ENCODE measurements at places on chromosomes 5 and 9.

DNA sequence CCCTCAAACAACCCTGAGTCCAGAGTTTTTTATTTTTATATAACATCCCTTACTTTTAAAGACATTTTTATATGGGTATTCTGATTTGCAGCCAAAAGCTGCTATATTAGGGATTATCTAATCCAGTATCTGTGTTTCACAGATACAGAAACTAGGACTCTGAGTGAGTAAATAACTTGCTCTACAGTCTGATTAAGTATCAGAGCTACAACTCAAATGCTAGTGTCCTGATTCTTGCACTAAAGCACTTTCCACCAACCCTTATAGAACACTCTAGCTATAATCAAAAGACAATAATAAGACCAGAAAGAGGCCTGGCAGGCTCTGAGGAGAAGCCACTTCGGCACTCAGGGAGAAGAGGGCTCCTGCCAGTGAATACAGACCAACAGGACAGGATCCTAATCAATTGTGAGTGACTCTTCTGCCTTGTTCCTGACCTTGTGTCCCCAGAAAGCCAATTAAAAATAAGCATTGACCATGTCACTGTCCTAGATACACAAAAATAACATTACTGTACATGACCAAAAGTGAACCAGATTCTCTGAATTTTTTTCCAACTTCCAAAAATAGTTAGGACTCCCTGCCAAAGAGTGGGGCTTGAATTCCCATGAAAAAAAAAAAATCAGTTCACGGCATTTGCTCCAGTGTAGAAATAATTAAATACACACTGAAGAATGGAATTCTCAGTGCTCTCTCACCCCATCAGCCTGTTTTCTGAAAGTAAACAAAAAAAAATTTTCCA, 63.6 kb upstream of the MAP3K1 start:
- no peak for DNase-seq

GRCh38 chr5:17426104-17426749, 71.8 kb upstream of the TAF11L2 start:
- DNase-seq = no peak

DNA sequence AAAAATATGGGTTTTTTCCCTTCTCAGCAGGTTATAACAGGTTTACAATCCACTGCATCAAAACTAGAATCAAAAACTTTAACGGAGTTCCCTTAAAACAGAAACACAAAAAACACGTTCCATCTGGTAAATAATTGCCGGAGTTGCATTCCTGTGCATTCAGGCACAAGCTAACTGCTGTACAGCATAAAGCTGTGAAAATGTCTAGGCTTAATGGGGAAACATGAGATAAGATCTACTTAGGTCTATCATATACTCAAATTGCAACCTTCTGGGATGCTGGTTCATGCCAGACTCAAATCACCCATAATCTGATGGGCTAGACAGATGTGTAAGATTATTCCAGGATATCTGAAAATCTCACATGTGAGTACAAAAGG, 265.3 kb downstream of the DOCK8 start:
- no peak for DNase-seq

- no peak for DNase-seq
Observed at GRCh38 chr5:135425641-135426040, 21.5 kb downstream of the DCANP1 start.

DNA sequence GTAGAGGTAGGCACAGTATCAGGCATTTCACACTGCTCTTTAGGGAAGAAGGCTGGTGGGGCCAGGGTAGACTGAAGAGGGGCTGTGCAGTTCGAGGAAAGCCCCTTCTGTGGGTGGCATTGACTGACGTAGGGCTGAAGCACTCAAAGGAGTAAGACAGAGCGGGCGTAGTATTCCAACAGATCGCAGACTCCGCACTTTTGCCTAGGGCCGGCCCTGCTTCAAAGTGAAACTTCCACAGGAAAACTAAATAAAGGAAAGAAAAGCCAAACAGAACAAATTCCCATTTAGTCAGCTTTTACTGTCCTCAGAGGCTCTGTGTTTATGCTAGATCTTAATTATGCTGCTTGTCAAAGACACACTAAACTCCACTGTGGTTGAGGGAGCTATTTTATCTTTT, 493.0 kb upstream of the WWC1 start:
- no peak for DNase-seq

DNA sequence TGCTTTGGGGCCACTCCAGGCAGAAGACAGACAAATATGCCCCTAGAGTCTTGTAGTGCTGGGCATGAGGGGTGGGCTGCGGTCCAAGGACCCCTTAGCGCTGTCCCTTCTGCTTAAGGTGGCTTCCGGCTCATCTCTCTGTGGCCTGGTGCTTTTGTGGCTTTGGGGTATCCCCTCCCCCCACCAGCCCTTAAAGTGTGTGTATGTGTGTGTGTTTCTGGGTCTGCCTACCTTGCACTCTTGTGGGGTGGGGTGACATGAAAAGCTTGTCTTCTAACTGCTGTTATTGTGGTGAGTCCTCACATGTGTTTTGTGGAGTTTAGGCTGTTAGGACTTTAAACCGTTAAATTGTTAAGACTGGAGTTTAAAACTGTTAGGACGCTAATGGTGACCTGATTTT, 23.6 kb downstream of the MARCHF6 start:
- no peak for DNase-seq

GRCh38 chr5:173715607-173716006, 99.2 kb upstream of the BOD1 start:
- no peak for DNase-seq

- DNase-seq = no peak
Observed at GRCh38 chr9:129664746-129665388, 580 bp upstream of the PRRX2 start.

DNA sequence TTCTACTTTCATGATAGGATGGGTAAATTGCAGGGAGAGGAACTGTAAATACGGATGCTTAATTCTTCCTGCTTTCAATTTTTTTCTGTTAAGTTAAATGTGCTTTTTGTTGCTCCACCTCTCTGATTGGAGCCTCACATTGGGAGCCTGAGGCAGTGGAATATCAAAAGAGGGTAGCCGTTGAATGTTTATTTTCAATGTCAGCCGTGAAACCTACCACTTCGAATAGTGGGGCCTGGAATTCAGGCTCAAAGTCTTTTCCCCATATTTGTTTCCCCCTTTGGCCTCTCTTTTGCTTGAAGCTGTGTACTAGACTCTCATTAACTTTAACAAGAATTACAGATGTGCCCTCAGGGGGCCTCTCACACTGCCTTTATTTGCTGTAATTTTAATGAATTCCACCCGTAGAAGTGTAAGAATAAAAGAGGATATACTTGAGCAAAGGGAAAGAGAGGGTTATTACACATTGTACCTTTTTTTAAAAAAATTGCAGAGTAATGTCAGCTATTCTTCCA, 29.0 kb downstream of the PSAT1 start:
- DNase-seq = no peak

DNA sequence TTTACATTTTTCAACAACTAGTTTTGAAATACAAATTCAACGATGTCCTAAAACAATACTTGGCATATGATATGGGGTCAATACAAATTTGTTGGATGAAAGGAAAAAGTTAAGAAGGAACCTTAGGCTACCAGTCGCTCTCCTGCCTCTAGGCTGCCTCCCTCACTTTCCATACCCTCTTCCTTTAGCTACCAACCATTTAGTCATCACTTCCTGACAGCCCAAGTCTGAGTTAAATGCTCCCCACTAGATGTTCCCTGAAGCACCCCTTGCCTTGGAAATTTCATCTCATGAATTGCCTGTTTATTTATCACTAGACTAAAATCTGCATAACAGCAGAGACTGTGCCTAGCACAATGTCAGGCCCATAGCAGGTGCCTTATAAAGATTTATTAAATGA, 2.7 kb upstream of the LARS1 start:
- no peak for DNase-seq

DNA sequence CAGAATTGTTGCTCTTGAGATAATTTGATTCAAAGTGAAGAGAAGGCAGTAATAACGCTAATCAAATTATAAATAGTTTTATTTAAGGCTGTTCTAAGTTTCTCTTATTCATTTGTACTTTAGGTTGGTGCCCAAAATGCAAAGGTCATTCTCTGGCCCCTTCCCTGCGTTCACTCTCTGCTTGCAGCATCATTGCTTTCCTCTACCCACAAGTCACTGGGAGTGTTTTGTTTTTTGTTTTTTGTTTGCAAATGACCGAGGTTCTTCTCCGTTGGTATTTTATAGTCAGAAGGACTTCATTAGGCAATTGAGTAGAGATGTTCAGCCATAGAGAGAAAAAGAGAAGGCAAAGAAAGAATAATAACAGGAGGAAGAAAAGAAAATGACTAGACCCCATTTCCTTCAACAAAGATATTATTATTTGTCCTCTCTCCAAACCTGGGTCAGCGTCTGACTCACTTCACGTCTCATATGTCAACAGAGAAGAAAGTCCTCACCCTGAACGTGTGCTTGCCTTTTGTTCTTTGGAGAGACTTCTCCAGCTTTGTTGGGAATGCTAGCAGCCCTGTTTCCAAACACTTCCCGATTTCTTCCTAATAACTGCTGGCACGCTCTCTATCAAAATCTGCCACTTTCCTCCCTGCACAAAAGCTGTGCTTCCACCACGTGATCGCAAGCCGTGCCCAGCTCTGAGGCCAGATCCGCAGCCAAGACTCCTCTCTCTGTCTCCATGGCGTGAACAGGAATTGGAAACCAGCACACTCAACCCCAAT, 119.8 kb downstream of the EBF1 start:
- no peak for DNase-seq

GRCh38 chr5:58072300-58072965, 387.5 kb downstream of the PLK2 start:
- no peak for DNase-seq

GRCh38 chr5:38613992-38614836, 57.8 kb upstream of the LIFR start:
- DNase-seq = no peak

DNA sequence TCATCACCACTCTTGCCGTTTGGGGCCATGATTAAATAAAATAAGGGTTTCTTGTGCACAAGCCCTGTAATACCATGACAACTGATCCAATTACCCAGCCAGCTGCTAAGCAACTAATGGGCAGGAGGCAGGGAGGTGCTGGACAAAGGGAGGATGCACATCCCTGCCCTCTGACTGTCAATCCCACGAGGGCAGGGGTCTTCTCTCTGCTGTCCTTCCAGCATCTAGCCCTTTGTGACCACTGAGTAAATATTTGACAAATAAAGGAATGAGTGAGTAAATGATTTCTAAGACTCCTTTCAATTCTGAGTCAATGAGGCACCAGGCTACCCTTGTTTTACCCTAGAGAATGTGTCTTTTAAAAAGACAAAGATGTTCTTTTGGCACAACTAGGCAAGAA, 247.1 kb downstream of the SYK start:
- DNase-seq = no peak

GRCh38 chr5:151196556-151197290, 27.2 kb downstream of the CCDC69 start:
- no peak for DNase-seq

GRCh38 chr9:98326459-98327248, 71.2 kb upstream of the TBC1D2 start:
- no peak for DNase-seq

DNA sequence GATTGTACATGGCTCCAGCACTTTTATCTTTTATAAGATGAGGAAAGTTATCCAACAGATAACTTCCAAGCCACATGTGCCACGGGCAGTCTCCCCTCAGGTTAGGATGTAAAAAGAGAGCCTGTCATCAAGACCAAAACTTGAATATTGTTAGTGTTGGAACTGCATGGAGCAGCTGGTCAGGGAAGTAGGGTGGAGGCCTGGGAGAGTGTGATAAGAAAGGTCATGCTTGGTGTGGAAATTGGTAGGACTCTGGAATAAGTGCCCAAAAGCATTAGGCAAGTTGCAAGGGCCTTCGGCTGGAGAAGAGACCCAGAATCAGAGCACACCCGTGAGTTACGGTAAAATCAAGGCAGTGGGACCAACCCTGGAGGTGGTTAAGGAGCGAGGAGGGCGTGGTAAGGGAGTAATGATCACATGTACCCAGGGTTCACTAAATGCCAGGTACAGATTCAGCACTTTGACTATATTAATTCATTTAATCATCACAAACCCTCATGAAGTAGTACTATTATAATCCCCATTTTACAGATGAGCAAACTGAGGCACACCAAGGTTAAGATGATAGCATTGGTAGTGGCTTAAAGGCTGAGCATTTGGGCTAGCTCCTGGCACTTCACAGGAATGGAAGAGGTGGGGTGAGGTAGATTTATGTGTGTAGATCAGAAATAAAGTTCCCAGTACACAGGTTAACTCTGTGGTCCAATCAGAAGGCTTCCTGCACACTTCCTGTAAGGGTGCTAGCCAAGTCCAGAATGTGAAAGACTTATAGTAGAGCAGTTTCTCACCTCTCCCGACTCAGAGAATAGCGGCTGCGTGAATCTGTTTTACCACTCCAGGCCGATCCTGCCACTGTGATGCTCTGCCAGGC, 96.5 kb upstream of the ZNF608 start:
- no peak for DNase-seq

GRCh38 chr9:136882109-136882946, 4.0 kb upstream of the TRAF2 start:
- DNase-seq = peak; percentile 73

DNA sequence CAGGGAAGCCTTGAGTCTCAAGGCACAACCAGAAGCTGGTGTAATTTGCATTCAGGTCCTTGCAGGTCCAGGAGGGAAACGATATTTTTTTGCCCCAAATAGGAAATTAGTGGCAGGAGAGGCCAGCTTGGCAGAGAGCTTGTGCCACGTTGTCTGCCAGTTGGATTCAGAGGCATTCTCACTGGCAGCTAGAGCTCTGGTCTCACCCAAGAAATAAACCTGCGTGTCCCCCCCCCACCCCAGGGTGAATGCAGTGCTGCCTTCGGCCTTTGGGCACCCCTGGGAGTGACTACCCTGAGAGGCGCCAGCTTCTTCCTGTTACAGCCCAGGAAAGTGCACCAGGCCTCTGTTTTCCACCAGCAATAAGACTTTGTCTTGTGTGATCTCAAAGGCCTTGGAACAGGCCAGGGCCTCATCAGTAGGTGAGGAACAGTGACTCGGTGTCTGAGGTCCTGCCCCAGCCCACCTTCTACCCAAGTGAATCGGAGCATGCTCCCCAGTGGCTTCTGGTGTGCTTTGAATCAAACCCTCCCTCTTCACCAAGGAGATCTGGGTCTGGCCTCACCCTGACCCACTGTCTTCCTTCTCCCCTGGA, 68.4 kb downstream of the HSPA4 start:
- DNase-seq = no peak

- no peak for DNase-seq
Observed at GRCh38 chr5:172477466-172477865, 23.1 kb upstream of the SH3PXD2B start.

DNA sequence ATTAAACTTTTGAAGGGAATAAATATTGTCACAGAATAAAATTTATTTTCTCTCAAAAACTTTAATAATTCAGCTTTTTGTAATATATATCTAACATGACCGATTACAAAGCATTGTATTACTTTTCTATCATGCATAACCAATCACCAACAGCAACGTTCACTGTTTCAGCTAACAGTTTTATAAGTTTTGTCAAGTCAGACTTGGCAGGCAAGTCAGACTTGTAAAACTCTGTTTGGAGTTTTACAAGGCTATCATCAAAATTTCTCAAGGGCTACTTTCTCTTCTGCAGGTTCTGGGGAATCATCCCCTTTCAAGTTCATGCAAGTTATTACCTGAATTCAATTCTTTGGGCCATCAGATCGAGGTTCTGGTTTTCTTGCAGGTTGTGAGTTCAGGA, 347.2 kb downstream of the CTNND2 start:
- no peak for DNase-seq
